ENCODE measurements at places on chromosomes 4 and X.

DNA sequence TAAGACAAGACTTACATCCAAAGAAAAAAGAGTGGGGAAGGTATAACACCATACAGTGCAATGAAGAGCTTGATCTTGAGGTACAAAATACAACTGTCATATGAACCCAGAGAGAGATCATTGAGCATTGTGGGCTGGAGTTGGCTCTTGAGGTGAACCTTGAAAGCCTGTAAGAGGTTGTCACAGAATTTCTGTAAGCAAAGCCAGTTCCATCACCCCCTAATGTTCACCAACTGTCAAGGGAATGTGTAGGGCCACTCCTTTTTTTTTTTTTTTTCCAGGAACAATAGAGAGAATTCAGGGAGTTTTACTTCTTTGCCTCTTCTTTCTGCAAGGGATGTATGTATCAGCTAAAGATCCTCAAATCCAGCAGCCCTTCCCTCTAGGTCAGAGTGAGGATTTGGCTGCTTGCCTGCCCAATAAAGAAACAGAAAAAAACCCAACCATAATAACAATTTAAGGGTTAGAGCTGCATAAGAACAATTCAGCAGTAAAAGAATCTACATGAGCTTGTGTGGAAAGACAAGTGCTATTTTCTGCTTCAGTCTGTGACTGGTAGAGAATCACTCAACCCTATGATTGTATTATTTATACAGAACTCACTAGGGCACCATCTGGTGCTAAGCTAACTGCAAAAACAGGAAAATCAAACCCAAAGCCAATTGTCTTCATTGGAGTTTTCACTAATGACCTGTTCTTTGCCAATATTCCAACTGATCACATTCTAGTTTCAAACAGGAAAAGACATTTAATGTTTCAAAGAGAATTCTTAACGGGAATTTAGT lies 217.5 kb upstream of the TEX13C start:
- DNase-seq, result no peak

DNA sequence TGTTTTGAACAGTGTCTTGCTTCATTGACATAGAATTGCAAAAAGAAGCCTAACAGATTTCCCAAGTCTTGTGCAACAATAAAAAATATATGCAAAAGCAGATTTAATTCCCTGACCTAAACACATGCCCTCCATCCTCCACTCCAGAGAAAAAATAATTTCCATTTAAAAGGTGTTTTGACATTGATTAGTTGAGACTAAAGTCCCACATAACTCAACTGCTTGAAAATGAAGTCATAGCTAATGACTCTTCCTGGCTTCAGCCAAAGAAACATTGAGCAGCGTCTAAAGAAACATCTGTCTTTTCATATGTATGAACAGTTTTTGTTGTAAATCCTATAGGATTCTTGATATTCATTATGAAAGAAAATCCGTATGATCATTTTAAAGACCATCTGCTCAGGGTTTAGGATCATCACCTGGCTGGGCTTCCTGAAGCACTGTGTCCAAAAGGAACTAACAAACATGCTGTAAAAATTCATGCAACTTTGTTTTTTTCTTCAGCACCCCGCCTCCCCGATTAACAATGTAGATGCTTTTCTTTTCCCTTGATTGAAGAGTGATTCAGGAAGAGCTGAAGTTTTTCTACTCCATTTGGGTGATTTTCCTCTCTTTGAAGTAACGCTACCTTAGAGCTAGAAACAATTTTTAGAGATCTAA lies 273.4 kb downstream of the HS3ST1 start:
- no peak for DNase-seq

GRCh38 chrX:39477762-39478120 lies 620.0 kb downstream of the BCOR start:
- DNase-seq, result no peak

GRCh38 chr4:149166876-149167275 lies 648.8 kb downstream of the IQCM start:
- no peak for DNase-seq

- no peak for DNase-seq
These were observed 262.7 kb downstream of the TMA16 start for GRCh38 chr4:163757219-163757618.

- no peak for DNase-seq
These were observed 105.0 kb downstream of the NDST3 start for GRCh38 chr4:118139241-118139640.

DNA sequence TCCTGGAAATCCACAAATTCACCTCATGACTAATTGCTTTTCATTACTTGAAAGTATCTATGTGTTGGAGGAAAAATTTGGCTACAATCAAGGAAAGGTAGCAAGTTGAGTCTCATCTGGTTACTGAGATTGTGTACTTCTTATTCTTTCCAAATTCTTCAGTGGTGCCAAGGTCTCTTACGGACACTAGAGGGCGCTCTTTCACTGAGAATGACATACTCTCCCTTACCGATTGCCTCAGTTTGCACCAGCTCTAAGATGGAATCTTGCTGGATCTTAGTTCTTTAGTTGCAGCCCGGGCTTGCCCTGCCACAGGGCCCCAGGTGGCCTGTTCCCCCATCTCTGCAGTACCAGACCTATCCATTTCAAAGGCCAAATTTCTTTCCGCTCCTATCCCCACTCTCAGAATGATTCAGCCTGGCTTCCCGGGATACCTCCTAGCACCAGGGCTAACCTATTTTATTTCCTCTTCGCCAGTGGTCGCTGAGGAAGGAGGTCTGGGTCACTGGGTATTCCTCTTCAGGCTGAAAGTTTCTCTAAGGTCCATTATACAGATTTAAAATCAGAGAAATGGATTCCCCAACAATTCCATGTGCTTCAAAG lies 24.6 kb upstream of the GPR50 start:
- peak; percentile 59 for DNase-seq

DNA sequence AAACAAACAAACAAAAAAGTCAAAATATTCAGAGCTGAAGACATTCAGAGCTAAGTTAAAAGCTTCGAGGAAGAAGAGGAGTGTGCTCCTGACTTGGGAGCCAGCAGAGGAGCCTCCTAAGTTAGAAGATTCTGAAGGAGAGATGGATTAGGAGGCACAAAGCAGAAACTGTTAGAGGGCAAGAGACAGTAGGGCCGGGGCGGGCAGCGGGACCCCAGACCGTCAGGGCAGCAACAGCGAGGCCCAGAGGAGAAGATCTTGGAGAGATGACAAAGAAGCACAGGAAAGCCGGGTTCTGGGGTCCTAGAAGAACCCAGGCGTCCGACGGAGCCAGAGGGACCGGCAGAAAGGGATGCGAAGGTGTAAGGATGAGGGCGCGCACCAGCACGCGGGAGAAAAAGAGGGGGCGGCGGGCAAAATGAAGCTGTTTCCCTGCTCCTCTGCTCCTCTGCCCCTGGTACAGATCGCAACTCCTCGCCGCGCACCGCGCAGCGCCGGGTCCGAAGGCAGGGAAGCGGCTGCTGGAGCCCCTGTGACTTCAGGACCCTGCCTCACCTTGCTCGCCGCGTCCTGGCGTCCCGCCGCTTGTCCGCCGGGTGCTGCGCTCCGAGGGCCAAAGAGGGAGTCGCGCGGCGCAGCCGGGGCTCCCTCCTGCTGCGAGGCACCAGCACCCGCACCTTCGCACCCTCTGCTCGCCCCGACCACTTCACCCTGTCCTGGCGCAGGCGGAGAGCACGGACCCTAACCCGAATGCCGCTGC lies 477 bp downstream of the KLHL13 start:
- DNase-seq, result no peak

DNA sequence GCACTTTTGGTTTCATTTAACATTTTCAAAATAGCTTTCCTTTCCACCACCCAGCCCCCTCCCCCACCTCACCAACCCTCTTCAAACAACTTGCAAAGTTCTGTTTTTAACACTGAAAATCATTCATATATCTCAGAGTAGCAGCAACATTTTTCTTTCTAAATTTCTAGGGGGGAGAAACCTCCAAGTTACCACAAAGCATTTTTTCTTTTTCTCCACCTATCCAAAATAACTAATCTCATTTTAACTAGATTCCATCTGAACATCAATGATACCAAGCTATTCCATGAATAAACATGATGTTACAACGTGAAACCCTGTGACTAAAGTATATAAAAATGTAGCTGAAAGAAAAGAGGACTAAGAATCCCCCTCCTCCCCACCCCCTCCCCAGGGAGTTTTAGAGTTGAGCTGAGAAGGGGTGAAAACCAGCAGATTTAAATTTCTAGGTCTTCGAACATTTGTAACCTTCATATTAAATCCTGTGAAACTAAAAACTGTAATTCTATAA lies 5.2 kb downstream of the LDB2 start:
- DNase-seq, result no peak

GRCh38 chrX:110509755-110510532 lies 151.3 kb downstream of the RTL9 start:
- DNase-seq, result no peak

DNA sequence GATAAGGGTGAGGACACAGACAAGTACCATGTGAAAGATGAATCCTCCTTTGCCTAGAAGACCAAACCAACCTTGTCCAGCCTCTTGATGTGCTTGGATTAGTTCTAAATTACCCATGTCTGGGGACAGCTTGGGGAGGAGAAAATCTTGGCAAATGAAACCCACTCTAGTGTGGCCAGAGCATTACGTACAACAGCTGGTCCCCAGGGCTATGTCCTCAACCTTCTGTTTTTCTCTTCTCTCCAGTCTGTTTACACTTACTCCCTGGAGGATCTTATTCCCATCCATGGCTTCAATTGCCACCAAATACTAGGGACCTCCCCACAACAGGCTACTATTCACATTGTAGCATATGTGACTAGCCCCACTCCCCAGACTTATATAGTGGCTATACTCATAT lies 384.5 kb downstream of the OPHN1 start:
- DNase-seq, result no peak

- no peak for DNase-seq
These were observed 12.3 kb downstream of the NAT8L start for GRCh38 chr4:2071252-2071911.

- DNase-seq, result no peak
These were observed 47.8 kb downstream of the FHDC1 start for GRCh38 chr4:152983774-152984411.

DNA sequence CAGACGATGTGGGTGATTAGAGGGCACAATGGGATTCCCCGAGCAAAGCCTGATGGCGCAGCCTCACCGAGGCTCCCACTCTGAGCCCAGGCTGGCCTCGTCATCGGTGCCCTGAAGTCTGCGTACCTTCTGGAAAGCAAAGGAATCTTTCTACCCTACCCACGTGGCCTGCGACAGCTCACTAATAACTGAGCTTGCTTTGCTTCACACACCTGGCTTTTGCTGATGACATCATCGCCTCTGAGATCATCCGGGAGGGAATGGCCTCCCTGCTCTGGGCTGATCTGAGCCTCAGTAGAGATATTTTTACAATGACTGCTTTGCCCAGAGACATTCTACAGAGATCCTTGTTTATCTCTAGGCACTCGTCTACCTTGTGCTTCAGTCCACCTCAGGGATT lies 45.4 kb upstream of the PDLIM3 start:
- DNase-seq, result no peak

DNA sequence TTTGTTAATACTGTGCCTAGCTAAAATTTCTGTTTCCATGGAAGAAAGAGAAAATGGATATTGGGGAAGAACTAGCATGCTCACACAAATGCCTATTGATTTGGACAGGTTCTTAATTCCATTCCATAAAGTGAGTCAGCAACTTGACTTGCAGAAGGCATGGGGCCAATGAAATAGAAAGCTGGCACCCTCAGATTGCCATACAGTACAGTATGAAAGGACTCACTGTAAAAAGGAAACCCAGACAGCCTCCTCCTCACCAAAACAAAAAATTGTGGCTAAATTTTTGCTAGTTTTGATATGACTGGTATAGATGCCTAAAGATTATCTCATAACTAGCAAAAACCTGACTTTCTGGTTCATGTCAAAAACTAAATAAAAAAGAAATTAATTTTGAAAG lies 11.2 kb upstream of the TAB3 start:
- peak; percentile 75 for DNase-seq

DNA sequence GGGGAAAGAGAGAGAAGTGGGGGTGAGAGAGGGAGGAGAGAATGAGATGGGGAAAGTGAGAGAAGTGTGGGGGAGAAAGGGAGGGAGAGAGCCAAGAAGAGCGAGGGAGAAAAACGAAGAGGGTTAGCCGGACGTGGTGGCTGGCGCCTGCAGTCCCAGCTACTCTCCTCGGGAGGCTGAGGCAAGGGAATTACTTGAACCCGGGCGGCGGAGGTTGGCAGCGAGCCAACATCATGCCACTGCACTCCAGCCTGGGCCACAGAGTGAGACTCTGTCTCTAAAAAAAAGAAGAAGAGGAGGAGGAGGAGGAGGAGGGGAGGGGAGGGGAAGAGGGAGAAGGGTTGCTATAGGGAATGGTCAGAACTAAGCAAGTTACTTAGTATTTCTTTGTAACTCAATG lies 1.7 kb upstream of the NXT2 start:
- DNase-seq, result no peak

GRCh38 chrX:9087271-9088040 lies 53.5 kb upstream of the FAM9B start:
- no peak for DNase-seq

DNA sequence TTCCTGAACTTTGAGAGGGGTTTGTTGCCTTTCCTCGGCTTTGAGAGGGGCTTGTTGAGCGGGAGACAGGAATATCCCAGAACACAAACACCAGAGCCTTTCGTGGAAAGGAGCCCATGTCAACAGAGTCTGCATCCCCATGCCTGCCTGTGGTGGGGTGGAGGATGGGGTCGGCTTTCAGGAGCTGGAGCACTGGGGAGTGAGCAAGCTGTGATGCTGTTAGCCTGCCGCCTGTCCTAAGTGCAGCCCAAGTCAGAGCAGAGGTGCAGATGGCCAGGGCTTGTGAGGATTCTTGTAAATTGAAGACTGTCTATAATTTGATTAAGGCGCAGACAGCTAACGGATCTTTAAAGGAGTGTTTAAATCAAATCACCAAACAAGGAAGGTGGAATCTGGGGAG lies 103.3 kb upstream of the ANK2 start:
- no peak for DNase-seq

DNA sequence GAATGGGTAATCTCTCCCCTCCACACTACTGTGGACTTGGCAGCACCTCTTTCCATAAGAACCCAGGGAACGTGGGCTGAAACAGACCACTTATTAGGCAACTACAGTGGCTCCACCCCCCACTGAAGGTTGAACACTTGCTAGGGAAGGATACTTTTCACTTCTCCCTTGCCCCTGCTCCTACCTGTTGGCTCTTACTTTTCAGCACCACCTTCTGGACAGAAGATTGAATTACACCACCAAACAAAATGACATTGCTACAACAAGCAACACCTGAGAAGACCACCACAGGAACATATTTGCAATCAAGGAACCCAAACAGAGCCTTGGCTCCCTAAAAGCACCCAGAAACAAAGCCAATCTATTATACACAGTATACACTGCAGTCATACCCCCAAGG lies 132.1 kb upstream of the CXCL13 start:
- peak; percentile 25 for DNase-seq

DNA sequence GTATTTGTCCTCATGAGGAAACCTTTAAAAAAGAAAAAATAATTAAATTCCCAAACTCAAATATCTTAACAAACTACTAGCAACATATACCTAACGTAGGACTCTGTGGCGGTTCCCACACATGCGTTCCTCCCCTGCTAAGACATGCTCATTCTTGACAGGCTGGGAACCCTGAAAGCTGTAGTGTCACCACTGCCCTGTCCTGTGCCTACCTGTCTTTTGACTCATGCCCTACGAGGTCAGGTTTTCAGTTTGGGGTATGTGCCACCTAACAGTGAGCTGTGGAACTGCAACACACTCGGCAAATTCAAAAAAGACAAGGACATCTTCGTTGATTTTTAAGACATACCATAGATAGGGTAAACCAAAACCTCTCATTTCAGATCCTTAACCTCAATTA lies 17.8 kb downstream of the IDS start:
- peak; percentile 35 for DNase-seq

GRCh38 chr4:30789219-30789671 lies 69.1 kb downstream of the PCDH7 start:
- no peak for DNase-seq

GRCh38 chr4:152115118-152115517 lies 354.3 kb upstream of the GATB start:
- DNase-seq, result no peak

- DNase-seq, result no peak
These were observed 22.4 kb downstream of the GK2 start for GRCh38 chr4:79385641-79386040.

All from activated CD4-positive, alpha-beta T cell treated with anti-CD3 and anti-CD28 coated beads, Interleukin-2, amount 50 U/mL, for 16 hours (primary cell).